ENCODE measurements at places on chromosomes 3 and 15. TPM values are rescaled to one million over a fixed set of nuclear protein-coding genes. Genes with fewer than 3 reads are reported as not detected.

The ZBTB47 gene
- polyA plus RNA-seq = 4.7 TPM

DNA sequence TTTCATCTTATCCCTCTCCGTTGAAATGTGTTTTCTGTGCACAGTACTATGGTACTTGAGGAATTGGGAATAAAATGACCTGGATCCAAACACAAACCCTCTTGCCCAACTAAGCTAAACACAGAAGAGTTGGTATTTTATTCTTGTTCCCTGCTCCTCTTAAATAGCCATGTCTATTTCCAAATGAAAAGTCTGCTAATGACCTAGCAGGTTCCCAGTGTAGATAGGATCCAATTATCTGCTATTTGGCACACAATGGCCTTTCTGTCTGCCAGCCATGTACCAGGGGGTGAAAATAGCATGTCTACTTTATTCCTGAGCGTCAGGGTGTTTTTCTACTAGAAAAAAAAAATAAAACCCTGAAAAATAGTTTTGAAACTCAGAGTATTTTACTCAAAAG lies 657.0 kb upstream of the NAALADL2 start:
- no peak for DNase-seq
- no peaks in the 10 kb centered on the region for H3K4me1 ChIP-seq
- H3K4me3 ChIP-seq = no peak overlapping the region
- H3K36me3 ChIP-seq = no peaks in the 10 kb centered on the region

The RASL12 gene
- polyA plus RNA-seq = 5.1 TPM

DNA sequence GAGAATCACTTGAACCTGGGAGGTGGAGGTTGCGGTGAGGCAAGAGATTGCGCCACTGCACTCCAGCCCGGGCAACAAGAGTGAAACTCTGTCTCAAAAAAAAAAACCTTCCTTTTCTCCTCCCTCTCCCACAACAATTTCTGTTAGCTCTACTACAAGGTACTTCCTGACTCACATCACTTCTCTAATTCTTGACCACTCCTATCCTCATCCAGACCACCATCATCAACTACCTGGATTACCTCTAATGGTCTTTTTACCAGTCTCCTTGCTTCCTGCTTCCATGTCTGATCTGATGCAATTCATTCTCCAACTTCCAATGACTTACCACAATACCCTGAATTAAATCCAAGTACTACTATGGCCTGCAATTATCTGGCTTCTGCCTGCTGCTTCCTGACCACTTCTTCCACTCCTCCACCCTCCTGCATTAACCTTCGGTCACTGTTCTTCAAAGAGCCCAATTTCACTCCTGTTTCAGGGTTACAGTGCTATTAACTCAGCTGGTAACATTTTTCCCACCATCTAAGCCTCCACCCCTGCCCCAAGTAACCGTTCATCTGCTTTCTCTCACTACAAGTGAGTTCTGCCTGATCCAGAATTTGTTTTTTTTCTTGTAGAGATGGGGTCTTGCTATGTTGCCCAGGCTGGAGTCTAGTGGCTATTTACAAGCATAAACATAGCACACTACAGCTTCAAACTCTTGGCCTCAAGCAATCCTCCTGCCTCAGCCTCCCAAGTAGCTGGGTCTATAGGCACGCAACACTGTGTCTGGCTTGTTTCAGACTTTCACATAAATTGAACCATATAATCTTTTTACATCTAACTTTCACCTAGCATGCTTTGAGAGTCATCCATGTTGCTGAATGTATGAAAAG lies 27.8 kb downstream of the DCAF1 start:
- DNase-seq = no peak
- no peak overlapping the region for H3K4me3 ChIP-seq
- no peaks in the 10 kb centered on the region for H3K4me1 ChIP-seq
- no peak overlapping the region for H3K27ac ChIP-seq
- no peaks in the 10 kb centered on the region for H3K36me3 ChIP-seq

GRCh38 chr15:86201313-86202008 lies 121.8 kb downstream of the AGBL1 start:
- no peak for DNase-seq
- H3K27me3 ChIP-seq = no peaks in the 10 kb centered on the region
- H3K36me3 ChIP-seq = no peaks in the 10 kb centered on the region
- H3K4me1 ChIP-seq = no peaks in the 10 kb centered on the region

DNA sequence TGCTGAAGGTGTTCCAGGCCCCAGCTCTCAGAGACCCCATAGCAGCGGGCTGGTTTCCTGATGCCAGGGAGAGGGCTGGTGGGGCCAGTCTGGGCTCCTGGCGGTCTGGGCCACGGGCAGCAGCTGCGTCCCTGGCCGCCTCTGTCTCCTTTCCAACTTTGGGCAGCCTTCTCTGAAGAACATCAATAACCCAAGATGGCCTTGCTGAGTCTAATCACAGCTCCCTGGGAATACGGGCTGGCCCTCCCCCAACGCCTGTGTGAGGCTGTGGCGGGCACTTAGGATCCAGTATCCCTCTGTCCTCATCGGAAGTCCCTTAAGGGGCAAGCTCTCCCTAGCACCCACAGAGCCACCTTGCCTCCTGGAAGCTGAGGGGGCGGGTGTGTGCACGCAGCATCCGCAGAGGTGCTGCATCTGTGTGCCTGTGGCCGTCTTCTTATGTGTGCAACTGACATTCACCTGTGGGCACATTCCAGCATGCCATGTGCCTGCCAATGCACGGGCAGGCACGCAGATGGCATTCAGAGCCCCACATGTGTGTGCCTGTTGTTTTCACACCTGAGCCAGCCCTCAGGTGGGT lies 2.1 kb downstream of the ATP2B2 start:
- no peak overlapping the region for H3K27ac ChIP-seq
- no peak for DNase-seq
- H3K4me3 ChIP-seq = no peak overlapping the region
- H3K36me3 ChIP-seq = no peaks in the 10 kb centered on the region
- peaks cover 34% of the 10 kb centered on the region for H3K27me3 ChIP-seq

- peak; percentile 48 for DNase-seq
- H3K27me3 ChIP-seq = no peaks in the 10 kb centered on the region
- no peaks in the 10 kb centered on the region for H3K36me3 ChIP-seq
- no peak overlapping the region for H3K4me3 ChIP-seq
- peaks cover 37% of the 10 kb centered on the region for H3K4me1 ChIP-seq
Observed at GRCh38 chr3:152302521-152303021, 33.8 kb downstream of the MBNL1 start.

DNA sequence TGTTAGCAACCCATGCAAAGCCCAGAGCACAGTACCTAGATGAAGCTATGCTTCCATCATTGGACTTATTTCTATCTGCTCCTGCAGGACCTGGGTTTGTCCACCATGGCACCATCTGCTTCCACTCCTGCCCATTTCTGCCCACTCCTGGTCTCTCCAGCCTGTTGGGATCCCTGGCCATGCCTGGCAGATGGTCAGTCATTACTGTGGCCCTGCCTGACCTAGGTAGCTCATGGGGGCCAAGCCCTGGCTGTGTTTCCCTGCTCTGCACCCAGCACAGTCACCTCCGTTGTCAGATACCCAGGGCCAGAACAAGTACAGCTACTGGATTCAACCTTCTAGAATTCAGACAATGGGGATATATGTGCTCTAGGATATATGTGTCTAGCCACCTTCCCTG lies 185.8 kb upstream of the TLE3 start:
- no peak for DNase-seq
- H3K36me3 ChIP-seq = no peaks in the 10 kb centered on the region
- no peaks in the 10 kb centered on the region for H3K4me1 ChIP-seq
- H3K27me3 ChIP-seq = no peaks in the 10 kb centered on the region
- no peak overlapping the region for H3K27ac ChIP-seq

- H3K27me3 ChIP-seq = no peaks in the 10 kb centered on the region
- H3K4me3 ChIP-seq = no peak overlapping the region
- peak; percentile 23 for DNase-seq
- no peaks in the 10 kb centered on the region for H3K36me3 ChIP-seq
- H3K4me1 ChIP-seq = peaks cover 17% of the 10 kb centered on the region
Observed at GRCh38 chr3:155661760-155662159, 83.1 kb downstream of the PLCH1 start.

GRCh38 chr3:137121704-137122314 lies 164.0 kb downstream of the IL20RB start:
- no peak overlapping the region for H3K4me3 ChIP-seq
- no peak overlapping the region for H3K27ac ChIP-seq
- H3K36me3 ChIP-seq = no peaks in the 10 kb centered on the region
- peak; percentile 68 for DNase-seq
- no peaks in the 10 kb centered on the region for H3K4me1 ChIP-seq
- H3K27me3 ChIP-seq = no peaks in the 10 kb centered on the region

The SCAPER gene
- polyA plus RNA-seq = 20.8 TPM

DNA sequence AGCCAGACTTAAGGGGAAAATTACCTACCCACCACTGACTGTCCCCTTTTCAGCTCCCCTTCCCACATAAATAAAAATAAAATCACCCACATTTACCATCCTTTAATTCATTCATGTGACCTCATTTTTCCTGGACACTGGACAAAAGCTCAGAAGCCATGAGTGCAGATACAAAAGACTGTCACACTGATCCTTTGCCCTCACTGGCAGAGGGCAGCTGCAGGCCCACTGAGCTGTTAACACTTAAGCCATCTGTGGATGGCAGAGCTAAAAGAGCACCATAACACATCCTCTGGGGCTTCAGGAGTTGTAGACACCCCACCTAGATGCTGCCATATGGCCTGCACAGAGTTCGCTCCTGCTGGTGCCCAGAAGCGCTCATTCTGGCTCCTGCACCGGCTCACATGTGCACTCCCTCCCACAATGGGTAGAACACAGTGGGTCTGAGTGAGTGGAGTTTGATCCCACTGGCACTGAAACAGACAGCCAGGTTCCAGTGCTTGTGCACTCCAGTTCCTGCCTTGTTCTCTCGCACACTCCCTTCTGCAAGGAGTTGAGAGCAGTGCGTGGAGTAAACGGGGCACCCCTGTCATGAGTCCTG lies 38.8 kb downstream of the EDC3 start:
- H3K27ac ChIP-seq = no peak overlapping the region
- H3K36me3 ChIP-seq = no peaks in the 10 kb centered on the region
- no peak overlapping the region for H3K4me3 ChIP-seq
- H3K27me3 ChIP-seq = no peaks in the 10 kb centered on the region
